ENCODE measurements at places on chromosomes 7 and 10. TPM values are rescaled to one million over a fixed set of nuclear protein-coding genes. Genes with fewer than 3 reads are reported as not detected.

GRCh38 chr10:23505797-23506465 lies 67.1 kb downstream of the OTUD1 start:
- DNase-seq = no peak

DNA sequence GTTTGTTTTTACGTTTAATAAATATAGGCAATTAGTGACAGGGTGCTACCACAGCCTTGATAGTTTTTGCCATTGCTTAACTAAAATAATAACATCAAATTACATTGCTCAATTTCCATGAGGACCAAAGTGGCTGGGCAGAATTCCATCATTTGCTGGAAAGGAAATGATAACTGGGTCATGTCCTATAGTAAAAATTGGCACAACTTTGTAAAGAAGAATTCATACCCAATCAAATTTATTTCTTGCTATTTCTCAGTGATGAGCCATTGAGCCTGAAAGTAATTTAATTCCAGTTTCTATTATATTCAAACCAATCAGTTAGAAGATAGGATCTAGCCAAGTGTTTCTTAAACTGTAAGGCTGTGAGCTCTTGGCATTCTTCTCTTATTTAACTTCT lies 102.2 kb upstream of the CTTNBP2 start:
- DNase-seq = no peak

- no peak for DNase-seq
These were observed 20.4 kb upstream of the LMTK2 start for GRCh38 chr7:98086281-98086718.

GRCh38 chr10:58054881-58055280 lies 212.8 kb downstream of the IPMK start:
- no peak for DNase-seq

GPR146 gene
- 10.0 TPM for total RNA-seq

FAM25G gene
- not detected for total RNA-seq
